ENCODE measurements at places on chromosomes 7 and 10. TPM values are rescaled to one million over a fixed set of nuclear protein-coding genes. Genes with fewer than 3 reads are reported as not detected.

- no peak overlapping the region for H3K27ac ChIP-seq
- H3K27me3 ChIP-seq = peaks cover 3% of the 10 kb centered on the region
- no peaks in the 10 kb centered on the region for H3K36me3 ChIP-seq
- no peak for DNase-seq
These were observed 38.6 kb downstream of the MRC1 start for GRCh38 chr10:17847585-17848296.

- H3K27me3 ChIP-seq = no peaks in the 10 kb centered on the region
- no peaks in the 10 kb centered on the region for H3K36me3 ChIP-seq
- H3K27ac ChIP-seq = no peak overlapping the region
- H3K4me3 ChIP-seq = no peak overlapping the region
- H3K4me1 ChIP-seq = no peaks in the 10 kb centered on the region
These were observed 1307.6 kb downstream of the XPNPEP1 start for GRCh38 chr10:108615576-108616320.

GRCh38 chr7:1137517-1138167, 22.4 kb downstream of the ZFAND2A start:
- peak overlapping the region; percentile 84 for H3K4me3 ChIP-seq
- peak overlapping the region; percentile 65 for H3K27ac ChIP-seq
- DNase-seq = no peak
- H3K4me1 ChIP-seq = peaks cover 13% of the 10 kb centered on the region
- H3K36me3 ChIP-seq = peaks cover 5% of the 10 kb centered on the region
- H3K27me3 ChIP-seq = no peaks in the 10 kb centered on the region

GRCh38 chr7:106346678-106347217, 62.0 kb upstream of the NAMPT start:
- peak overlapping the region; percentile 69 for H3K4me3 ChIP-seq
- peaks cover 47% of the 10 kb centered on the region for H3K4me1 ChIP-seq
- H3K36me3 ChIP-seq = peaks cover 64% of the 10 kb centered on the region
- DNase-seq = peak; percentile 48

DNA sequence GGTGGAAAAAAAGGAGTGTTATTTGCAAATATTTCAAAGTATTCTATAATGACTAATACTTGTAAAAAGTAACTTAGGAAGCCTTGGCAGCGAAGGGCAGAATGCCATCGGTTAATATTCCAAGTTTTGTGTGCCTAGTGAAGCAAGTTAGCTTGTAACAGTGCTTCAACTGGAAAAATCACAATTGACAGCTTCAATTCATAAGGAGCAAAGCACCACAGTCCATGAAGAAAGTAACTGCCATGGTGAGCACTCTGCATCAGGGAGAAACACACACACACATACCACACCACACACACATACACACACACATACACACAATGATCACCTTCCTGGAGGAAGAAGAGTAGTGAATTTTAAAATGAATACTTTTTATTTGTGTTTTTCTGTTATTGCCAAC, 298.3 kb downstream of the CNTNAP2 start:
- H3K27ac ChIP-seq = no peak overlapping the region
- no peak for DNase-seq
- H3K27me3 ChIP-seq = no peaks in the 10 kb centered on the region

DNA sequence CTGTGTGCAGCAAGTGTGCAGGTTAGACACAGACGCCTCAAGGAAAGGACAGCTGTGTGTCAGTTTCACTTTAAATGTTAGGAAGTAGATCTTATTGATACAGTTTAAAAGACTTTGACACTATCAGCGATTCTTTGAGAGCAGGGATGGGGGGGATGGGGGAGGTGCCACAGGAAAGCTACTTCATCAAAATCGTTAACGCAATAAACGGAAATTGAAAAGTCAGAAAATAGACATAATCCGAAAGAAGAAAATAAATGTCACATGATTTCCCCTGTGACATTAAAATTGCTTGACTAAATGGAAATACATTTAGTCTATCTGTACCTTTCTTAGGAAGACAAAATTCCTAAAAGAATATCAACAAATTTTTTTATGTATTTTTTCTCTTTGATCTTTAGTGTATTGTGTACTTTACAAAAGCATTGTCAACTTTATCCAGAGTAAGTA, 476 bp upstream of the ZNF33B start:
- H3K4me1 ChIP-seq = peaks cover 28% of the 10 kb centered on the region
- DNase-seq = no peak
- H3K27ac ChIP-seq = peak overlapping the region; percentile 98
- peaks cover 13% of the 10 kb centered on the region for H3K36me3 ChIP-seq
- no peaks in the 10 kb centered on the region for H3K27me3 ChIP-seq
- peak overlapping the region; percentile 94 for H3K4me3 ChIP-seq

DNA sequence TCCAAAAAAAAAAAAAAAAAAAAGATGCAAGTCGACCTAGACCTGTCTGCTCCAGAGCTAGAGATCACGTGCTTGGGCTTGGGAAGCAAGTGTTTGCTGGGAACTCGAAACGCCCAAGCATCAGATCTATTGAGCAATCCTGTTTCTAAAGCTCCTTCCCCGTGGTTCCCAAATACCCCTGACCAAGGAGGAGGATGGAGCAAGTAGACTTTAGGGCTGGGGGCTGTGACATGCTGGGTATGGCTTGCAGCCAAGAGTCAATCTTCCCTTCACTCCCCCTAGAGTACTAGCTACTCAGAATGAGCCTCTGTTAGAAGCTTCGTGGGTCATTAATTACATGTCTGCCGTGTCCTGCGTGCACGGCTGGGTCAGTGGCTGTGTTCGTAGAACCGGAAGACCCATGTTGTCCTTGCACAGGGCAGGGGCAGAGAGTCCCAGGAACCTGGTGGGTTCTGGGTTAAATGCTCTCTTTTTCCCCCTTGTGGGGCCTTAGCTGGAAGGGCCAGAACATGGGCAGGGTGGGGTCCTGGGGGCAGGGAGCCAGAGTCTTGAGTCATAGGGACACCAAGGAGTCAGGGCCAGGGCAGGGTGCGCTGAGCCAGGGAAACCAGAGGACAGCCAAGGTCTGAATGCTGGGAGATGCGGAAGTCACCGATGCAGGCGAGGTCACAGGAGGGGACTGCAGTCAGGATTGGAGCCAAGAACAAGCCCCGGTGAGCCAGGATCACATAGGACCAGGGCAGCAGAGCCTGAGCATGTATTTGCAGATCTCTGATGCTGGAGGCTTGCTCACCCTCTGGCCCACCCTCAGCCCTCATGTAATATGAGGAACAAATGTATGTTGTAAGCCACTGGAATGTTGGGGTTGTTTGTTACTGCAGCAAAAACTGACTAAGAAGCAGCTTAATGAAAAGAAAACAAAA, 34.6 kb upstream of the TPST1 start:
- H3K4me1 ChIP-seq = peaks cover 7% of the 10 kb centered on the region
- H3K4me3 ChIP-seq = no peak overlapping the region
- H3K27ac ChIP-seq = no peak overlapping the region
- H3K36me3 ChIP-seq = no peaks in the 10 kb centered on the region
- no peaks in the 10 kb centered on the region for H3K27me3 ChIP-seq

DNA sequence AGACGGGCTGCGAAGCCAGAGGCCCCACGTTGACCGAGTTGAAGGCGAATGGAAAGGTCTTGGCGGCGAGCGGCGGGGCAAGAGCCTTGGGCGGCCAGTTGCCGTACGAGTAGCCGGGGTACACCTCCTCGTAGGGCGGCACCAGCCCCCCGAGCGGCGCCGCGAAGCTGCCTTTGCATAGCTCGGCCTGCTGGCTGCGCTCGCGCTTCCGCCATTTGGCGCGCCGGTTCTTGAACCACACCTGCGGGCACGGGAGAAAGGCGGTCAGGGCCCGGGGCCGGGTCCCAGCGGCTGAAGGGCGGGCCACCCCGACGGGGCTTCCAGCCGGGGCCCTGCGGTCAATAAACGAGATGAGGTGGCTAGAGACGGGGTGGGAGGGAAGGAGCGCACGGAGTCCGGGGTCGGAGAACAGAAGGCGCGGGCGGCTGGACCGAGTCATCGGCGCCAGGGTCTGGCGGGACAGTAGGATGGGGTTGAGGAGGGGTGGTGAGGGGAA, 4.8 kb downstream of the ELOVL3 start:
- DNase-seq = peak; percentile 63
- H3K27ac ChIP-seq = no peak overlapping the region
- peak overlapping the region; percentile 51 for H3K4me3 ChIP-seq
- H3K27me3 ChIP-seq = peaks cover 78% of the 10 kb centered on the region
- H3K4me1 ChIP-seq = peaks cover 9% of the 10 kb centered on the region
- no peaks in the 10 kb centered on the region for H3K36me3 ChIP-seq

GRCh38 chr7:41003611-41003940, 699.3 kb downstream of the INHBA start:
- H3K4me1 ChIP-seq = no peaks in the 10 kb centered on the region
- H3K4me3 ChIP-seq = no peak overlapping the region
- H3K27ac ChIP-seq = no peak overlapping the region

- no peak overlapping the region for H3K27ac ChIP-seq
- no peak overlapping the region for H3K4me3 ChIP-seq
- H3K4me1 ChIP-seq = no peaks in the 10 kb centered on the region
- peaks cover 4% of the 10 kb centered on the region for H3K27me3 ChIP-seq
- no peak for DNase-seq
These were observed 126.3 kb upstream of the CELF2 start for GRCh38 chr10:10891124-10892082.

DNA sequence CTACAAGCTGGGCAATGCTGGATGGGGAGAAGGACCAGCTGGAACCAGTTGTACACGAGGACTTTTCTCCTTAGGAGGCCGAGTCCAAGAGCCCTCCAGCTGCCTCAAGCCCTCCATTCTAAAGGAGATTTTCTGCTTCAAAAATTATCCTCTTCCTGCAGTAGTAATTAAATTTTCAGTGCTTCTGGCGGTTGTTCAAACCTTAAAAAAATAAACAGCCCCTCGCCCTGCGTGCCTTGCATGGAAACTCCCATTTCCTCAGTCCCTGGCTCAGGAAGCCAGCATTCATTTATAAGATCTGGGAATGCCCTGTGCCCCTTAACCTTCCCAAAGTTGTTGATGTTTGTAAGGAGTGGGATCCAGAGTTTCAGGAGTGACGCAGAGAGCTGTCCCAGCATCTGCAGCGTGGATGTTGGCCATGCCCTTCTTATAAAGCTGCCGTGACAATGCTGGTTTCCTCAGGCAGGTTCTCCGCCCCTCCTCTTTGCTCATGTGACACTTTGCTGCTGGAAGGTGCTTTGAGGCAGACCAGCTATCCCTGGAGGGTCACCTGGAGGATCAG, 24.0 kb upstream of the ACTR3B start:
- no peak for DNase-seq
- no peak overlapping the region for H3K27ac ChIP-seq
- peaks cover 5% of the 10 kb centered on the region for H3K27me3 ChIP-seq
- H3K4me1 ChIP-seq = no peaks in the 10 kb centered on the region
- H3K4me3 ChIP-seq = no peak overlapping the region

DNA sequence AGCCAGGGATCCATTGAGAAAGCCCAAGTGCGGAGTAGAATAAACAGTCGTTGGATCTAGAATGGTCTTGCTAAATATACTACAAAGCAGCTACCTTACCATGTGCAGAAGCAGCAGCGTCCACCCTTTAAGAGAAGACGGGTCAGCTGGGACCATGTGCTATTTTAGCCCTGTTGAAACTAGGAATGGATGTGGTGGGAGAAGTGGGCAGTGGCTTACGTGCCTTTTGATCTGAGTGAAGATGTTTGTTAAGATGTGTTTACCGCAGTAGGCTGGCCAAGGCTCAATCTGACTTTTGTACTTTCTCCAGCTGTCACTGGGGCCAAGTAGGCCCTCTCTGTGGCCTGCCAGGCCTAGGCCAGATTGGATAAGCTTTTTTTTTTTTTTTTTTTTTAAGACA, 9.2 kb downstream of the HABP2 start:
- H3K4me1 ChIP-seq = peaks cover 6% of the 10 kb centered on the region
- no peak overlapping the region for H3K27ac ChIP-seq
- DNase-seq = no peak

- H3K36me3 ChIP-seq = peaks cover 53% of the 10 kb centered on the region
- no peak for DNase-seq
- no peak overlapping the region for H3K27ac ChIP-seq
These were observed 24.3 kb downstream of the CALHM2 start for GRCh38 chr10:103427866-103428265.

- H3K4me1 ChIP-seq = no peaks in the 10 kb centered on the region
- no peak overlapping the region for H3K4me3 ChIP-seq
- peaks cover 18% of the 10 kb centered on the region for H3K27me3 ChIP-seq
- no peak overlapping the region for H3K27ac ChIP-seq
- DNase-seq = no peak
These were observed 69.1 kb upstream of the PTER start for GRCh38 chr10:16367621-16368292.

- H3K27me3 ChIP-seq = no peaks in the 10 kb centered on the region
- H3K4me3 ChIP-seq = no peak overlapping the region
- H3K4me1 ChIP-seq = no peaks in the 10 kb centered on the region
These were observed 426.4 kb downstream of the TYW1 start for GRCh38 chr7:67423065-67423464.

GRCh38 chr7:156764766-156765165, 124.2 kb downstream of the RNF32 start:
- no peak for DNase-seq
- H3K4me3 ChIP-seq = no peak overlapping the region
- no peak overlapping the region for H3K27ac ChIP-seq
- peaks cover 22% of the 10 kb centered on the region for H3K36me3 ChIP-seq
- peaks cover 10% of the 10 kb centered on the region for H3K4me1 ChIP-seq
- no peaks in the 10 kb centered on the region for H3K27me3 ChIP-seq

DNA sequence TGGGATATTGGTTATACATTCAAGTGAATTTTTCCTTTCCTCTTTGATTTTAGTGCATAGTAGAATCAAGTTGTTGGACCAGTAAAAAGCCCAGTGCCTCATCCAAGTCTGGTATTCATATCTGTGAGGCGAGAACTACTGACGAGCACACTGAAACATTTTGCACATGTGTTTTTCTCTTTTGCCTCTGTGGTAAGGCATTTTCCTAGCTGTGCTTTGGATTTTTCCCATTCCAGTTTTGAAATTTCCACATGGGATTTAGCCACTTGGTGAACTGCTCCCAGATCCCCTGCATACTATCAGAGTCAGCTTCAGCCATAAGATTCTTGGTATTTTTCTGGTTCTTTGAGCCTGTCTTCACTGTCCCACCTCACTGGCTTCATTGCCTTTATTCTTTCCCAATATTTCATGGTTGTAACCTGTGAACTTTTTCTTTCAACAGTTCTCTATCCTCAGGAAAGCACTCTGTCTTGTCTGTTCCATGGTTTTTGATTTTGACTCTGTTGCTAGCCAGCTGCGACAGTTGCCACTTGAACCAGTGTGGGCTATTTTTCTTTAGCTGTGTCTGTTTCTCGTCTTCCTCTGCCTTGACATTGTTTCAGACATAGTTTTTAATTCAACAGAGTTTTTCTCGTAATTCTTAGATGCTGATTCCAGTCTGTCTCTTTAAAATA, 239.0 kb downstream of the REEP3 start:
- no peak overlapping the region for H3K27ac ChIP-seq
- H3K27me3 ChIP-seq = peaks cover 17% of the 10 kb centered on the region
- no peak overlapping the region for H3K4me3 ChIP-seq
- H3K4me1 ChIP-seq = no peaks in the 10 kb centered on the region
- no peaks in the 10 kb centered on the region for H3K36me3 ChIP-seq

The GCK gene
- total RNA-seq = 3.7 TPM

The OPALIN gene
- not detected for total RNA-seq

The MMP21 gene
- total RNA-seq = not detected

The SSMEM1 gene
- total RNA-seq = not detected

The IPMK gene
- total RNA-seq = 10.1 TPM

The WDFY4 gene
- total RNA-seq = 1.2 TPM

Measured in activated naive CD8-positive, alpha-beta T cell treated with anti-CD3 and anti-CD28 coated beads for 36 hours (primary cell).